ENCODE measurements at places on chromosomes 1 and 21.

DNA sequence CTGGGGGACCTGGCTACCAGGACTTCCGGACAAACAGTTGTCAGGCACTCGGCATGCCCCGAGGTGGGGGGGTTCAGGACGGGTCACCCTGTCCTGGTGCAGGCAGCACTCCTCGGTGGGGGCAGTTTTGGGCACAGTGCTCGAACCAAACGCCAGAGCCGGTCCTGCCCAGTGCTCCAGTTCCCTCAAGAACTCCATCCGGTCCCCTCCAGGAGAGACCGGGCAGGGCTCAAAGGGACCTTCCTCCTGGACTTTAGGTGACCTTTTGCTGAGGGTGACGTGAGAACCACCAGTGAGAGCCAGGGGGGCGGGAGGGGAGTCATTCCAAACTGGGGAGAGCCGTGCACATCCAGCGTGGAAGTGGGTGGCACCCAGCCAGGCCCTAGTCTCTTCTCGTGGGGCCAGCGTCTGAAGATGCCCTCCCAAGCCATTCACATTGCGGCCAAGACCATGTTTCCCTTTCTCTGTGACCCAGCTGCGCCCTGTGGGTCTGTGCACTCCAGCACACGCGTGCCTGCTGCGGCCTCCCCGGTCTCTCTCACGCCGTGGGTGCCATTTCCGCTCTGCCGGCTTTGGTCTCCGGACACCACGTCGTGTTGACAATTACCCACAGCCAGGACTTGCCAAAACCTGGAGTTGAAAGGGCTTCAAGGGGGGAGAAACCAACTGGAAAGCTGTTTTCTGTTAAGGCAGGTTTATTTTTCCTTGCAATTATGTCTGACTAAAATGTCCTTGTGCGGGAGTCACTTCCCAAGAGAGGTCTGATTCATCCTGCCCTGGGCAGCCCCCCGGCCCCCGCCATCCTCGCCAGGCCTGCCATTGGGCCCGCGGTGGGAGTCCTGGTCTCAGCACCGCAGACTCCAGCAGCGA lies 178.8 kb upstream of the ARHGEF16 start:
- H3K27ac ChIP-seq, result no peak overlapping the region
- no peaks in the 10 kb centered on the region for H3K36me3 ChIP-seq
- H3K4me3 ChIP-seq, result no peak overlapping the region
- DNase-seq, result no peak

- no peak overlapping the region for H3K27ac ChIP-seq
- no peak for DNase-seq
- H3K4me1 ChIP-seq, result peaks cover 12% of the 10 kb centered on the region
- H3K27me3 ChIP-seq, result no peaks in the 10 kb centered on the region
- H3K36me3 ChIP-seq, result no peaks in the 10 kb centered on the region
Observed at GRCh38 chr21:14736162-14736561, 190.0 kb upstream of the SAMSN1 start.

DNA sequence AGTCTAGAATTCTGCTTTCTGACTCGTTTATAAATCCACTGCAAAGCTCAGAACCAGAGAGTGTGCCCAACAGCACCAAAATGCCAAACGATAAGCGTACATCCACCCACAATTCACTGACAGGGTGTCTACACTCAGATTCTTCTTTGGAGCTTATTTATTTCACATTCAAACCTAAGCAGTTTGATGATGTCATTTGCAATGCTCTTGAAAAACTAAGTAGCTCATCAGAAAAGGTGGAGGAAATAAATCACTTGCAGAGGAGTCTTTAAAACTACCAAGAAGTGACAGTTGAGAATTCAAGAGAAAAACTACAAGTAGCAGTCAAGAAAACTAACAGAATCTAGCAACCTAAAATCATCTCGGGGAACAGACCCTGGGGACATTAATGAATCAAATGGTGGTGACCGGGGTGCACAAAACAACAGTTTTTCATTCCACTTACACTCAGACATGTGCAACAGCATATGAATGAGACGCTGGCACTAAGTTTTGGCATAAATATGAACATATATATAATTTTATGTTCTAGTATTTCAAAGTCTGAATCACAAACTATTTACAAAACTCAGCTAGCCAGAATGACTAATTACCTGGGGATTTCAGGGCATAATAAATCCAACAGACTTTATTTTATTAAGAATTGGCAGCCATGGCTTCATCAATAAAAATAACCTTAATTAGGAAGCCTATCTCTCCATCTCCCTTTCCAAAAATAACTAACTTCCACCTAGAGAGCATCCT lies 119.4 kb downstream of the SIPA1L2 start:
- no peaks in the 10 kb centered on the region for H3K27me3 ChIP-seq
- H3K4me1 ChIP-seq, result peaks cover 40% of the 10 kb centered on the region
- peak overlapping the region; percentile 47 for H3K27ac ChIP-seq
- peak; percentile 58 for DNase-seq
- peaks cover 15% of the 10 kb centered on the region for H3K36me3 ChIP-seq

DNA sequence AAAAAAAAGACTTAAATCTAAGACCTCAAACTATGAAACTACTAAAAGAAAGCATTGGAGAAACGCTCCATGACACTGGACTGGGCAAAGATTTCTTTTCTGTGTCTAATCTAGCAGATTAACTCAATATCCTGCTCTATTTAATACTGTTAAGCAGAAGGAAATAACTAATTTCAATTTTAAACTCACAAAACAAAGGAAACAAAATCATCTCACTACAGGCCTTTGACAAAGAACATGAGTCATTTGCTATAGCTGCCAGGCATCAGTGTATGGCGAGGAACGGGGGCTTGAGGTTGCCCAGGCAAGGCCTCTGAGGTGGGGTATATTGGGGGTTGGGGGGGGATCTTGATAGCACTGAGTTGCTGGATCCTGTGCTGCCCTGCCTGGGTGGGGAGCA lies 20.9 kb downstream of the SZT2 start:
- H3K27ac ChIP-seq, result no peak overlapping the region
- no peaks in the 10 kb centered on the region for H3K4me1 ChIP-seq
- no peak for DNase-seq
- H3K27me3 ChIP-seq, result no peaks in the 10 kb centered on the region

DNA sequence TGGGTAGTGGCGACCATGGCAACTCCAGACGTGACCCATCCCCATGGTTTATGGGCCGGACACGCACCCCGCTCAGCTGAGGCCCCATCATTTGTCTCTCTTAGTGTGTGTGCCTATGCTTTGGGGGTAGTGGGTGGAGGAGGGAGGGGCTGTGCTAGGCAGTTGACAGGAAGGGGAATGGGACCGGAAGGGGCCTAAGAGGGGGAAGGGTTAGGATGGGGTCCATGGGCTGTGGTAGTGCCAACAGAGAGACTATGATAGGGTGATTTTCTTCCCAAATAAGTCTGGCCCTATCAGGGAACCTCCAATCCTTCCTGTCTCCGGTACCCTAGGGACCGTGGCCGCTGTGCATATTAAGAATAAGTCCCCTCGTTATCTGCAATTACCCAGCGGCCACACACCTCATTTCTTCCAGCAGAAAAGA lies 9.9 kb downstream of the DMAP1 start:
- no peak overlapping the region for H3K27ac ChIP-seq
- no peaks in the 10 kb centered on the region for H3K27me3 ChIP-seq
- DNase-seq, result no peak
- H3K4me1 ChIP-seq, result peaks cover 6% of the 10 kb centered on the region
- peaks cover 34% of the 10 kb centered on the region for H3K36me3 ChIP-seq

DNA sequence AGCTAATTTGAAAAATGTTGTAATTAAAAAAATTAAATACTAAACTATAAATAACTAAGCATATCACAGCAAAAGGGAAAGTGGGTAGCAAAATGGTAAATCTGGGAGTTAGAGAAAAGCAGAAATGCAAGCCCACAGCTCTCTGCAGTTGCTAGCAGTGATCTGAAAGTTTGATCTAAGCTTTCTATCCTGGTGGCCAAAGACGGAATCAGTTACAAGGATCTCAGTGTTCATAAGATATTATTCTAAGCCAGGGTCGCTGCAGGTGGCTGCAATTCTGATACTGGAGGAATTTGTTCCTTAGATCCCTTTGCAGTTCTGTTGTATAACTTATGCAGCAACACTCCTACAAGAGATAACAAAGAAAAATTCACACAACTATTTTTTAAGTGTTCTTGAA lies 363.7 kb downstream of the SETD4 start:
- no peak overlapping the region for H3K4me3 ChIP-seq
- DNase-seq, result no peak
- no peaks in the 10 kb centered on the region for H3K4me1 ChIP-seq
- H3K27me3 ChIP-seq, result peaks cover 41% of the 10 kb centered on the region
- H3K36me3 ChIP-seq, result peaks cover 6% of the 10 kb centered on the region

- peak; percentile 94 for DNase-seq
- peaks cover 13% of the 10 kb centered on the region for H3K36me3 ChIP-seq
- H3K27me3 ChIP-seq, result no peaks in the 10 kb centered on the region
- peaks cover 13% of the 10 kb centered on the region for H3K4me1 ChIP-seq
- H3K27ac ChIP-seq, result peak overlapping the region; percentile 89
- peak overlapping the region; percentile 47 for H3K4me3 ChIP-seq
Observed at GRCh38 chr1:28417441-28417922, 47.9 kb downstream of the PHACTR4 start.

- no peak overlapping the region for H3K4me3 ChIP-seq
- H3K27me3 ChIP-seq, result peaks cover 11% of the 10 kb centered on the region
- H3K36me3 ChIP-seq, result no peaks in the 10 kb centered on the region
- H3K27ac ChIP-seq, result no peak overlapping the region
- no peaks in the 10 kb centered on the region for H3K4me1 ChIP-seq
Observed at GRCh38 chr21:45586289-45586858, 44.1 kb upstream of the SLC19A1 start.

DNA sequence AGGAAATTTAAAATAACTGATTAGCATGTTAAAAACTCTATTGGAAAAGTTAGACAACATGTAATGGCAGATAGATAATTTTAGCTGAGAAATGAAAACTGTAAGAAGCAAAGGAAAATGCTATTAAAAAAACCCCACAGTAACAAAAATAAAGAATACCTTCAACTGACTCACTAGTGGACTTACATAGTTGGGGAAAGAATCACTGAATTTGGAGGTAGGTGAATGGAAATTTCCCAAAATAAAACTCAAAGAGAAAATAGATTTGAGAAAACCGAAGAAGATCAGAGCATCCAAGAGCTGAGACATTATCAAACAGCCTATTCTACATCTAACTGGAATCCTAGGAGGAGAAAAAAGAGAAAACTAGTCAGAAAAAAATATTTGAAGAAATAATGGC lies 34.7 kb downstream of the PDE4B start:
- no peak for DNase-seq
- peaks cover 71% of the 10 kb centered on the region for H3K27me3 ChIP-seq
- no peak overlapping the region for H3K27ac ChIP-seq
- no peaks in the 10 kb centered on the region for H3K36me3 ChIP-seq
- H3K4me3 ChIP-seq, result no peak overlapping the region
- H3K4me1 ChIP-seq, result no peaks in the 10 kb centered on the region

GRCh38 chr21:14086553-14086952 lies 124.2 kb downstream of the LIPI start:
- H3K36me3 ChIP-seq, result no peaks in the 10 kb centered on the region
- no peak for DNase-seq
- no peak overlapping the region for H3K27ac ChIP-seq
- no peaks in the 10 kb centered on the region for H3K4me1 ChIP-seq

DNA sequence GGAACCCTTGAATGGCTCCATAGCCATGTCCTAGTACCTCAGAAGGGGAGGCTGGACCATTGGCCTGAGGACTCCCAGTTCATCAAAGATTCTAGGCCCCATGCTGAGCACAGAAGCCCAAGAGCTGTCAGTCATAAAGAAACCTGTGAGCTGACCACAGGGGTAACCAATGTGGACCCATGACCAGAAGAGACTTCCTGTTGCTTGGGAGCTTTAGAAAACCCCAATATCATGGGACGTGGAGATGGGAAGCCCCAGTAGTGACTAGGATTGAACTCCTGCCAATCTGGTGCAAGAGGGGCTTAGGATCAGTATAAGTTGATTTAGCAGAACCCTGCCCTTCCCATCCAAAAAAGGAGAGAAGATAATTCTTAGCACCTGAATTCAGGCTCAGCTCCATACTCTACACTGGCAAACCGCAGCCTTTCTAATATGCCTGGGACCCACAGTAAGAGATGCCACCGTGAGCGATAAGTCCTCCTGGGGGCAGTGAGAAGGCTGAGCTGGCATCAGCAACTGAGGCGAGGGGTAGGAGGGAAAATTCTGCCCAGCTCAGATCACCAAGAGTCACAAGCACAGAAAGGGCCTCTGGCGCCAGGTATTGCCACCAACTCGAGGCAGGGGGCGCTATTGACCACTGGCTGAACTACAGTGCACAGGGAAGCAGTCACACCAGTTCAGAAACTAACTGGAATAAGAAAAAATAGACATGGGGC lies 108.9 kb downstream of the CAPN8 start:
- DNase-seq, result peak; percentile 87
- H3K4me1 ChIP-seq, result no peaks in the 10 kb centered on the region
- no peak overlapping the region for H3K27ac ChIP-seq

DNA sequence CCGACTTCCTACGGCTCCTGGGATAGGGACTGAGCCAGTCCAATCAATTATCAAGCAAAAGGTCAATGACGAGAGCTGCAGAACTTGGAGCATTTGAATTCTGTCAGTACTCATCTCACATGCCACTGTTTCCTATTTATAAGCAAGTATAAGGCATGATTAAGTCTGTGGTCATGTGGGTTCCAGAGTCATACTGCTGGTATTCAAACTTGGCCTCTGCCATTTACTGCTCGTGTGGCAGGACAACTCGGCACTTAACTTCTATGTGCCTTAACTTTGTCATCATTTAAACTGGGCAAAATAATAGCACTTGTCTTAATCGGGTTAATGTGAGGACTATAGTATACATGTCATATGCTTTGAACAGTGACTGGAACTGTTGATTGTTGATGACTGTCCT lies 44.9 kb upstream of the TNFSF18 start:
- peak; percentile 39 for DNase-seq
- H3K27ac ChIP-seq, result no peak overlapping the region
- peaks cover 12% of the 10 kb centered on the region for H3K4me1 ChIP-seq

GRCh38 chr1:55388960-55389359 lies 173.8 kb upstream of the USP24 start:
- H3K4me3 ChIP-seq, result no peak overlapping the region
- H3K36me3 ChIP-seq, result no peaks in the 10 kb centered on the region
- H3K4me1 ChIP-seq, result no peaks in the 10 kb centered on the region
- DNase-seq, result no peak
- no peak overlapping the region for H3K27ac ChIP-seq

- peaks cover 55% of the 10 kb centered on the region for H3K36me3 ChIP-seq
- H3K4me3 ChIP-seq, result no peak overlapping the region
- H3K4me1 ChIP-seq, result no peaks in the 10 kb centered on the region
- no peaks in the 10 kb centered on the region for H3K27me3 ChIP-seq
Observed at GRCh38 chr1:229326601-229327000, 16.2 kb downstream of the CCSAP start.

GRCh38 chr1:43536864-43537358 lies 6.2 kb downstream of the PTPRF start:
- no peak for DNase-seq
- peaks cover 11% of the 10 kb centered on the region for H3K36me3 ChIP-seq
- H3K27ac ChIP-seq, result no peak overlapping the region
- peaks cover 32% of the 10 kb centered on the region for H3K4me1 ChIP-seq

GRCh38 chr1:240682166-240682858 lies 70.4 kb upstream of the GREM2 start:
- H3K27me3 ChIP-seq, result no peaks in the 10 kb centered on the region
- H3K27ac ChIP-seq, result no peak overlapping the region
- no peaks in the 10 kb centered on the region for H3K4me1 ChIP-seq
- no peak overlapping the region for H3K4me3 ChIP-seq

GRCh38 chr1:212457740-212458338 lies 25.1 kb downstream of the NENF start:
- DNase-seq, result peak; percentile 79
- H3K4me1 ChIP-seq, result no peaks in the 10 kb centered on the region
- H3K27ac ChIP-seq, result no peak overlapping the region

GRCh38 chr1:204418174-204419063 lies 6.8 kb upstream of the PPP1R15B start:
- H3K36me3 ChIP-seq, result peaks cover 4% of the 10 kb centered on the region
- H3K27me3 ChIP-seq, result no peaks in the 10 kb centered on the region
- peak overlapping the region; percentile 65 for H3K4me3 ChIP-seq
- peak overlapping the region; percentile 91 for H3K27ac ChIP-seq
- H3K4me1 ChIP-seq, result peaks cover 55% of the 10 kb centered on the region
